T-helper 17 cell (primary cell): ENCODE measurements at places on chromosomes 4 and X.

GRCh38 chrX:129842510-129843208 is 1.0 kb downstream of the ZDHHC9 start:
- DNase-seq, result no peak

GRCh38 chr4:19329077-19329476 is 922.6 kb upstream of the SLIT2 start:
- no peak for DNase-seq

GRCh38 chrX:155065035-155065734 is 5.8 kb downstream of the CMC4 start:
- DNase-seq, result no peak

- no peak for DNase-seq
Observed at GRCh38 chr4:110640576-110640975, 17.7 kb upstream of the PITX2 start.

- DNase-seq, result no peak
Observed at GRCh38 chr4:159248384-159249178, 145.7 kb downstream of the RAPGEF2 start.

GRCh38 chrX:71815121-71815905 is 52.2 kb downstream of the CXorf49B start:
- no peak for DNase-seq

DNA sequence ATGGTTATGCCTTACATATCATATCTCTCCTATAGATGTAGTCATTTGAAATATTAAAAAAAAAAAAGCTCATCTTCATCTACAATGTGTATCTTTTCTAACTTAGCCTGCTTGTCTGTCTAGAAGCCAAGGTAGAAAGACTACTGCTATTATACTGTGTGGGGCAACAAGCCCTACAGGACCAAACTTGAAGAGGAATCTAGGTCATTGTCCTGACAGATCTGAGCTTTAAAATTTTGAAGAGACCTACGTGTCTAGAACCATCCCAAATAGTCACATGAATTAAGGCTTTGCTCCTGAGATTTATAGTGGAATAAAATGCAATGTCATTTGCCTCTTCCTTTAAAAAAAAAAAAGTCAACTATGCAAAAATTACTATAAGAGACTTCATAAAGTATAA is 95.8 kb downstream of the PALLD start:
- DNase-seq, result no peak

DNA sequence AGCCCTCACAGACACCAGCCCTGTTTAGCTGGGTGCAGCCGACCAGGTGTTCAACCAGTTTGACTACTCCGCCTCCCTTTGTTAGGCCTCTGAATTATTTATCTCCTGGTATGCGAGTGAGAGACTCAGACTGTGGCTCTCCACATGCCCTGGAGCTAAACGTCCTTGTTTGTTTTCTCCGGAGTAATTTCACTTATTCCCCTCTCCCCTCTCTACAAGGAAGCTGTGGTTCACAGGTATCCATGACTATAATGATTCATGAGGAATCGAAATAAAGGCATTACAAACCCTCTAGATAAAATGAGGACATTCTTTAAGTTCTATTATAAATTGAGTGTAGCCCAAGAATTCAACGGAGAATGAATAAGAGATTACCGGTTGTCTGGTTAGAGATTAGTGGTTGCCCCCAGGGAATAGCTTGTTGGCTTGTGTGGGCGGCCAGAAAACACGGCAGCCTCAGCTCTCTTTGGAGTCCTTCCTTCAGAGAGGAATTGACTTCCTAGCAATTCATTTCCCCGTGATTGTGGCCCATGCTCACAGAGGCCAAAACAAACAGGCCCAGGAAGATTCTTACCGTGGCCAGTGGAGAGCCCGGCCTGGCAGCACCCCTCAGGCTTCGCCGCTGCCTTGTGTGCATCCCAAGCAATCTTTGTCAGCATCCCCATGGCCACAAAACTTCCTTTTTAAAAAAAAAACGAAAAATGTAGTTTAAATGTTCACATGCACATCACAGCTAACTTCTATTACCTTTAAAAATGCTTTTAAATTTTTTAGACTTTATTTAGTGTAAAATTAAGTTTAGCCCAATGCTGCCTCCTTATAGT is 60.2 kb upstream of the CBR4 start:
- DNase-seq, result no peak

DNA sequence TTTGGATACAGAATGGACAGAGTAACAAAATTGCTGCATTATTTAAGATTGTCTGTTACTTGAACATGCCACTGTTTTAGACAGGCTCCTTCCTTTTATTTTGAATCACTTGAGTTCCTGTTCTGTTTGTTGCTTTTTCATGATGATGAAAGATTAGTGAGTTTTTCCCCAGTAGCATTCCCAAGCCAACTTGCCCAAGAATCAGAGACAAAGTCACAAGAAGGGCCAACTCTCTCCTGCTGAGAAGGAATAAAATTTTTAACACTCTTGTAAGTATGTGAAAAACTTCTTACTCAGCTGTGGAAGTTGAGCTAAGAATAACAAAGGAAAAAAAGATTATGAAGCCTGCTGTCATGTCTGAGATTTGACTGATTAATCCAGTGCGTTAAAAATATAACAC is 104.2 kb downstream of the KLHL8 start:
- DNase-seq, result no peak

DNA sequence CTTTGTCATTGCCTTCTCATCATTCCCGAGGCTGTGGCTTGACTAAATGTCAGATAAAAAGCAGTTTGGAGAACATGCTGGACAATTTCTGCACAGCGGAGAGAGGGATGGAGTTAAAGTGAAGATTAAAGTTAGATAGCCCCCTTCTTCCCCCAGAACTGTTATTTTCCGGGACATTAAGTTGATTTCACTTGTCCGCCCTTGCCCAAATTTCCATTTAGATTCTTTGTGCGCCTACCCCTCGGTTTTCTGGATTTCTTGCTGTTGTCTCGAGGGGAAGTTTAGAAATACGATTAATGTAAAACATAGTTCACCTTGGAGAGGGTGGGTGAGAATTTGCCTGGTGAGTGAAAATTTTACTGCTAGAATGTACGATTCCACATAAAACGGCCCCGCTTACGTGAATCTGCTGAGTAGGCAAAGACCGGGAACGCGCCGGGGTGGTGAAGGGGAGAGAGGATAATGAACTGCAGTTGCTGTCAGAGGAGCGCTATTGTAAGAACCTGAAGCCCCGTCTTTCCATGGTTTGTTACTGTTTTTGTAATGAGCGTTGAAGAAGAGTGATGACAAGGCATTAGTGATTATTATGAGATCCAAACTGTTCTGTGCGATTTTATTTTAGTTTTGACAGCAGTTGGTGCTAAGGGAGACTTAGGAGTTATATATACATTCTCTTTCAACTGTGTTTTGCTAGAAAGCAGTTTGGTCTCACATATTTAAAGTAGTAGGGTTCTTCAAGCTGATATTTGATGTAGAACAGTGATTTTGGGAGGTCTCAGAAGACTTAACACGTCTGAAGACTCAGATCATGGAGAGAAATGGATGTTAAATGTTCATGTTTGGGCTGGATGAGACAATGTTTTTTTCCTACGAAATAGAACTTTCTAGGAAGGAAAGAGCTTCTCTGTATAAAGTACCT is 73.0 kb downstream of the AFF1 start:
- DNase-seq, result no peak

DNA sequence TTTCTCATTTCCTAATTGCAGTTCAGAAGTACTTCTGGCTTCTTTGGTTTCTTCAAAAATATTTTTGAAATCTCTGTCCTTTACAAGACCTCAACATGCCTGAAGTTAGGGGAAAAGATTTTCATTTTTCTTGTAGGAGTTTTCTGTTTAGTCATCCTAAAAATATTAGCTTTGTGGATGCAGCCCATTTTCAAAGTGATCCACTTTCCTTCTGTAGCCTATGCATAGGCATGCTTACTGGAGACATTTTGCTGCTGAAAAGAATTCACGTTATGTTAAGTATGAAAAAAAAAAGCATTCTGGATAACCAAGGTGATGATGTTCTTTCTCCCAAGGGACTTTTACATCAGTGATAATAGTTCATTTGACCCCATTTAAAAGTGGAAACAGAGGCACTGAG is 245.6 kb downstream of the THOC2 start:
- no peak for DNase-seq

GRCh38 chrX:133670383-133670782 is 255.1 kb upstream of the GPC4 start:
- DNase-seq, result no peak

GRCh38 chr4:151850791-151851213 is 90.0 kb upstream of the GATB start:
- DNase-seq, result no peak

DNA sequence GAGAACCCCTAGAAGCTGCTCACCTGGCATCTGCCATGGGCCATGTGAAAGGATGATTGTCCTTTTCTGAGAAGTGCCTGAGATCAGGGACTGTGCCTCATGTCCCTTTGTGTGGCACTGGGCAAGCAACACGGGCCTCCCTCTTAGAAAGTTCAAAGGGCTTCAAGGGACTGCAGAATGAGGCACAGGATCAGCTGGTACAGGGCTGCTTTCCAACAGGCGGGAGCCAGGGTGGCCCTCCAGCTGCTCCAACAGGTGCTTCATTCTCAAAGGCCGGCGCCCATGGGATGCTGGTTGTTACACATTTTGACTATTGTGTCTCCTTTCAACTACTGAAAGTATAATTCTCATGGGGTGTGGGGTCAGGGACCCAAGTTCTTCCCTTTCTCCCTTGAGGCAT is 114.7 kb downstream of the ENPP6 start:
- DNase-seq, result no peak

GRCh38 chr4:25783126-25783525 is 79.7 kb downstream of the SEL1L3 start:
- DNase-seq, result no peak

DNA sequence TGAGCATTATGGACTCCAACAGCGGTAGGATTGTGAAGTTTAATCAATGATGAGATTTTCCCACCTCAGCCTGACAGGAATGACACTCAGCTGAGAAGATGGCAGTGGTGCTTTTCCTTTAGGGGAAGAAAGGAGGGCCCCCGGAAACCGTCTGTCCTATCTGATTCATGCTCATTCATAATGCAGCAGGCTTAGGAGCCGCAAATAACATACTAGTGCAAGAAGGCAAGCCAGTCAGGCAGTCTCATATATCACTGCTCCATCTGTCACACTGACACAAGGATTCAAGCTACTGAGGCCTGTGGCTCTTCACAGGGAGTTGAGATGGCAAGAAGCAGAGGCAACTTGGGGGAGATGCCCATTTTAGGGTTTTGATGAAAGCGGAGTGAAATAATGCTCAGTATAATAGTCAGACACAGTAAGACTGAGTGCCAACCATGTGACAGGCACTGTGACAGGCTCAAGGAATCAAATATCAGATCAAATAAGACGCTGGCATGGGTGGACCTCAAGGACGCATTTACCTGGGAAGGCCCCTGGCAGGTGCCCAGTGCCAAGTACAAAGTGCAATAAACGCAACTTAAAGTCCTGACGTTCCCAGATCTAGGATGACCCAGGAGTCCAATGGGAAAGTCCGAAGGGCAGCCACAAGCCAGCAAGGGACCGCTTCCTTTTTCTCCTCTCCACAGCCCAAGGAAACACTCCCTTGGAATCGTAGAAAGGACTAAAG is 63.4 kb downstream of the FHDC1 start:
- no peak for DNase-seq
